ENCODE measurements at places on chromosomes 12 and 14. TPM values are rescaled to one million over a fixed set of nuclear protein-coding genes. Genes with fewer than 3 reads are reported as not detected.

- H3K4me1 ChIP-seq: no peaks in the 10 kb centered on the region
- no peak overlapping the region for H3K27ac ChIP-seq
- no peak overlapping the region for H3K4me3 ChIP-seq
- no peak for DNase-seq
- no peaks in the 10 kb centered on the region for H3K36me3 ChIP-seq
- H3K27me3 ChIP-seq: no peaks in the 10 kb centered on the region
These were observed 116.8 kb downstream of the CRADD start for GRCh38 chr12:93793983-93794382.

GRCh38 chr14:36768638-36769337, 107.1 kb downstream of the PAX9 start:
- no peaks in the 10 kb centered on the region for H3K4me1 ChIP-seq
- no peak overlapping the region for H3K4me3 ChIP-seq
- H3K27me3 ChIP-seq: no peaks in the 10 kb centered on the region
- DNase-seq: no peak
- H3K27ac ChIP-seq: no peak overlapping the region

DNA sequence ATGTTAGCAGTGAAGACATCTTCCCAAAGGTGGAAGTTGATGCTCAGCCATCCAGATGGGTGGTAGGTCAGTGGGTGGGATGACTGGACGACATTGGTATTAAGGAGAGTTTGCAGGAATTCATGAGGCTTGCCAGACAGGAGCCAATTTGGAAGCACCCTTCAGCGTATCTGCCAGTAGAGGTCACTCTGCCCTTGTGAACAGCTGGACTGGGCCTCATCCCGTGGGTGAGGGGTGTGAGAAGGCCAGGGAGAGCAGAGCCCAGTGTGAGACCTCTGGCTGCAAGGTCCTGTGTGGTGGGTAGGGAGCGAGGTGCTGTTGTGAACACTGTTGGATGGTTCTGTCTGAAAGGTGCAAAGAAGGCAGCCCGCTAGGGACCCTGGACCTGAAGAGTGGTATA, 37.7 kb downstream of the SLC5A8 start:
- H3K4me1 ChIP-seq: no peaks in the 10 kb centered on the region
- H3K27ac ChIP-seq: no peak overlapping the region
- no peak for DNase-seq
- H3K27me3 ChIP-seq: no peaks in the 10 kb centered on the region
- H3K36me3 ChIP-seq: no peaks in the 10 kb centered on the region

DNA sequence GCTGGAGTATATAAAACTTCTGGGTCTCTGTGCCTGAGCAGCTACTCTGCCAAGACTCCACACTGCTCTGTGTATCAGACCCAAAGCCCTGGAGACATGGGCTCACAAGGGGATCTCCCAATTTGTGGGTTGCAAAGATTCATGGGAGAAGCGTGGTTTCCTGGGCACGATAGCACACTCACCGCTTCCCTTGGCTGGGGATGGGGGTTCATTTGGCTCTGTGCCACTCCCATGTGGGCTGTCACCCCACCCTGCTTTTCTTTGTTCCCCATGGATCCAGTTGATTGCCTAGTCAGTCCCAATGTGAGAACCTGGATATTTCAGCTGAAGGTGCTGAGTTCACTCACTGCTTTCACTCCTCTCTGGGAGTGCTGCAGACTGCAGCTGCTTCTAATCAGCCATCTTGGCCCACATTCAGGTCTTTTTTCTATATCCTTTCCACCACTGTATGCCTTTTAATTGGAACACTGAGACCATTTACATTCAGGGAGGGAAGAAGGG, 40.0 kb upstream of the PCNX4 start:
- H3K4me3 ChIP-seq: no peak overlapping the region
- H3K27me3 ChIP-seq: no peaks in the 10 kb centered on the region
- no peak for DNase-seq
- H3K4me1 ChIP-seq: peaks cover 9% of the 10 kb centered on the region

GRCh38 chr12:56521209-56521589, 421 bp upstream of the RBMS2 start:
- no peaks in the 10 kb centered on the region for H3K27me3 ChIP-seq
- no peak for DNase-seq
- H3K27ac ChIP-seq: peak overlapping the region; percentile 48
- no peaks in the 10 kb centered on the region for H3K36me3 ChIP-seq
- peaks cover 11% of the 10 kb centered on the region for H3K4me1 ChIP-seq

DNA sequence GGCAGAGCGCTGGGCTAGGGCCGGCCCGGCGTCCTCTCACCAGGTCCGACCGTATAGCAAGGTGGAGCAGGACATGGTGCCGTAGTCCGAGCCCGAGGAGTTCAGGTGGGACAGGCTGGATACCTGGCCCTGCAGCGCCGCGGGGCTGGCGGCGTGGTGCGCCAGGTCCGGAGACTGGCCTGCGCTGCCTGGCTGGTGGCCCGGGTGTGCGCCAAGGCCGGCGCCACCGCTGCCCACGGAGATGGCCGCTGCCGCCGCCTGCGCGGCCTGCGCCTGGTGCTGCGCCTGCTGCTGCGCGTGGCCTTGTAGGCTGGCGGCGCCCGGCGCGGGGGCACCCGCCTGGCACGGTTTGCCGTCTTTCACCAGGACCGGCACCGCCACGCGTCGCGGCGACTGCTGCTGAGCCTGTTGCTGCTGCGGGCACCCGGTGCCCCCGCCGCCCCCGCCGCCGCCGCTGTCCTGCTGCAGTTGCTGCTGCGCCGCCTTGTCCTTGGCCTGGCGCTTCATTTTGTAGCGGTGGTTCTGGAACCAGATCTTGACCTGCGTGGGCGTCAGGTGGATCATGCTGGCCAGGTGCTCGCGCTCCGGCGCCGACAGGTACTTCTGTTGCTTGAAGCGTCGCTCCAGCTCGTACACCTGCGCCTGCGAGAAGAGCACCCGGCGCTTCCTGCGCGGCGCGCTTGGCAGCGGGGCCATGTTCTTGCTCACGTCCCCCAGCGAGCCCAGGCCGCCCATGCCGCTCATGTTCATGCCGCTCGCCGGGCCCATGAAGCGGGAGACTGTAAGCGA, 2.6 kb downstream of the NKX2-1 start:
- no peak overlapping the region for H3K27ac ChIP-seq
- H3K4me3 ChIP-seq: no peak overlapping the region
- no peaks in the 10 kb centered on the region for H3K4me1 ChIP-seq
- H3K36me3 ChIP-seq: no peaks in the 10 kb centered on the region

- H3K4me1 ChIP-seq: no peaks in the 10 kb centered on the region
- DNase-seq: no peak
- no peak overlapping the region for H3K4me3 ChIP-seq
- H3K36me3 ChIP-seq: no peaks in the 10 kb centered on the region
These were observed 95.1 kb downstream of the LLPH start for GRCh38 chr12:66035288-66035966.

GRCh38 chr12:65450625-65451024, 172.1 kb downstream of the MSRB3 start:
- no peak for DNase-seq
- H3K4me1 ChIP-seq: no peaks in the 10 kb centered on the region
- no peak overlapping the region for H3K27ac ChIP-seq
- no peaks in the 10 kb centered on the region for H3K36me3 ChIP-seq

DNA sequence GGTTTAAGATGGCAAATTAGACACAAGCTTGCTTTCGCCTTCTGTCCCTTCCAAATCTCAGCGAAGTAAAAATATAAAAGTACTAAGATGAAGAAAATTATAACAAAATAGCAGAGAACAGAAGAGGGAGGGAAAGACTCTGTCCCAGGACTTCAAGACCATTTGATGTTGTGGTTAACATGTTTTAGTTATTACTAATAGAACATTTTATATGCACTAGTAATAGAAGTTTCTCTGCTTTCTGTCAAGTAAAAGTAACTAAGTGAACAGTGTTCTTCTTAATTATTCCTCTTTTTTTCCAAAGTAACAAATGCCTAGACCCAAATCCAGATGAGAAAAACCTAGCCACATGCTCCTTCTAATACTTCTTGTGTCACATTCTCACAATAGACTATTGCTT, 85.1 kb upstream of the DAAM1 start:
- no peaks in the 10 kb centered on the region for H3K27me3 ChIP-seq
- no peak for DNase-seq
- no peaks in the 10 kb centered on the region for H3K4me1 ChIP-seq
- no peak overlapping the region for H3K4me3 ChIP-seq
- no peak overlapping the region for H3K27ac ChIP-seq
- no peaks in the 10 kb centered on the region for H3K36me3 ChIP-seq

GRCh38 chr12:77070800-77071449, 5.6 kb upstream of the E2F7 start:
- H3K27me3 ChIP-seq: no peaks in the 10 kb centered on the region
- H3K27ac ChIP-seq: no peak overlapping the region
- H3K4me1 ChIP-seq: peaks cover 2% of the 10 kb centered on the region
- H3K36me3 ChIP-seq: no peaks in the 10 kb centered on the region

DNA sequence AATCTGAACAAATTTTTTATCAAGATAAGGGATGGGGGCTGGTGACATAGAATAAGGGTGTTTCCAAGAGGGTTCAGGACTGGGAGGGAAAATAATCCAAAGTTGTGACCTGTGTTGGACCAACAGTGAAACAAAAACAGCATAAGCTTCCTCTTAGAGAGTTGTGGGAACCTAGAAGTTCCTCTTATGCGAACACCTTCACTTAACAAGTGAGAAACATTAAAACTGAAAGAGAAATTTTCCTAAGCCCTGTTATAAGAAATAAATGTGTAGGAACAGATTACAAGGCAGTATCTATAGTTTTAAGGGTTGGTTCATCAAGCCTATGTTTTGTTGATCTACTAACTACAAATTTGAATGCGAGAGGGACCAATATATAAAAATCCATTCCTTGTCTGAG, 58.4 kb downstream of the LLPH start:
- no peaks in the 10 kb centered on the region for H3K36me3 ChIP-seq
- DNase-seq: no peak
- H3K4me1 ChIP-seq: no peaks in the 10 kb centered on the region
- H3K4me3 ChIP-seq: no peak overlapping the region
- H3K27me3 ChIP-seq: no peaks in the 10 kb centered on the region

DNA sequence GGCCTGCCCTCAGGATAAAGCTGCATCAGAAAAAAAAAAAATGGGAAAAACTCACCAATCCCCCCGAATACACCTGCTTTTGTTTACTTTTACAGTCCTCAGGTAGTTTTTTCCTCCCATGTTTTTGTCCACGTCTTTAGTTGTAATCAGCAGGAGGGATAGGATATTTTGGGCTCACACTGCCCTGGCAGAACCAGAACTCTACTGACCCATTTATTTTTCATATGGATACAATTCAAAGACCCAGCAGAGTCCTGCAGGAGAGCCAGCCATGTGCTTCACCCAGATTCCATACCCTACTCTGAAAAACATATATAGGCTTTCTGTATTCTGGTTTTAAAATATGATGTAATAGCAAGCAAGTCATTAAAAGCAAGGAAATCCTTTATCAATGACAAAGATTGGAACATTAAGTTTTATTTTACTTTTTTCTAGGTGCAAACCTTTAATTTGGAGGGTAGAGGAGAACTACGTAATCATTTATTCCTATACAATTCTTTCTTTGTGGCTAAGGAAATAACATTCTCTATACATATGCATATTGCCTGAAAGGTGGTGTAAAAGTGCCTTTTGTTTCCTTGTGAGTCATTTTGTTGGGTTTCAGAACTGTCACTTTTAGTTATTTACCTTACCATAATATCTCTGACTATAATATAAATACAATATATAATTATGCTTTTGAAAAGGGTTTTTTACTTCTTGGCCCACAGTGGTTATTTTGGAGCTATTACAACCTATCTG, 19.1 kb downstream of the DACT1 start:
- no peak for DNase-seq
- no peaks in the 10 kb centered on the region for H3K4me1 ChIP-seq
- H3K36me3 ChIP-seq: no peaks in the 10 kb centered on the region
- H3K4me3 ChIP-seq: no peak overlapping the region

- no peaks in the 10 kb centered on the region for H3K27me3 ChIP-seq
- H3K27ac ChIP-seq: no peak overlapping the region
- peaks cover 10% of the 10 kb centered on the region for H3K4me1 ChIP-seq
- no peaks in the 10 kb centered on the region for H3K36me3 ChIP-seq
These were observed 225.2 kb downstream of the FUT8 start for GRCh38 chr14:65637780-65638179.

GRCh38 chr14:30842431-30842830, 31.9 kb upstream of the COCH start:
- no peak overlapping the region for H3K27ac ChIP-seq
- peaks cover 3% of the 10 kb centered on the region for H3K27me3 ChIP-seq
- H3K36me3 ChIP-seq: no peaks in the 10 kb centered on the region
- H3K4me1 ChIP-seq: no peaks in the 10 kb centered on the region
- DNase-seq: no peak

DNA sequence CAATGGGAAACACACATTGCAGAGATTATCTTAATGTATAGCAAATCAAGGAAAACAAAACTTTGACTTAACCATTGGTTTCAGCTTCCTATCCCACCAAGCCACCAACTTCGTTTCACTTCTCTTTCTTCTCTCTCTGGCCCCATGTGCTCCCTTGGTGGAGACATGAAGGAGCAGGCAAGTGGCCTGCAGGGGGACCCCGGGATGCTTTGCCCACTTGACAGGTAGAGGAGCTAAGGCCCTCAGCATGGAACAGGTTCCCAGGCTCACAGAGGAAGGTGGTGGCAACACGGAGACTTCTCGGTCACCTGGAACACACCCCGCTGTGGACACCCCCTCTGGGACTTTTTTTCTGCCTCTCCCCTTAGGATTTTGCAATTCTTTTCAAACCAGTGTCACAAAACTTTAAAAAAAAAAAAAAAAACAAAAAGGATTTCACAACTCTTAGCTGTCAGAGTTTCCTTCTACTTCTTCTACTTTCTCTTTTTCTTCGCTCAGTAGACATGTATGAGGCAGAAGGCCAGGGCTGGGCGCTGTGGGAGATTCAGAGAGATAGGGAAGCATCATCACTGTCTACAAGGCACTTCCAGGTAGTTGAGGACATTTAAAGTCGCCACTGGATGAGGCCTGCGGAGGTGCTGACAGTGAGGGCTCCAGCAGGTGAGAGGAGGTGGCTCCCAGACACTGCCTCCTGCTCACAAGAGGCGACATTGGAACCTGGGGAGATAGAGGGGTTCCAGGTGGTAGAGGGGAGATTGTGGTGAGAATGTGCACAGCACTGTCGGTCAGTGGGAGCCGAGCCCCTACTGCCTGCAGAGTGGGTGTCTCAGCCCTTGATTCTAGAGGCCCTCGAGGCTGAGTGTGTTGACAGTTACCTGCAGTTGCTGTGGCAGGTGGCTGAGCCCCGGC, 119.6 kb downstream of the GCH1 start:
- DNase-seq: peak; percentile 11
- H3K36me3 ChIP-seq: no peaks in the 10 kb centered on the region
- no peaks in the 10 kb centered on the region for H3K27me3 ChIP-seq
- peaks cover 8% of the 10 kb centered on the region for H3K4me1 ChIP-seq
- H3K4me3 ChIP-seq: no peak overlapping the region

The EIF4B gene
- 518 TPM for total RNA-seq

The MFAP5 gene
- not detected for total RNA-seq

The AKAP6 gene
- total RNA-seq: 0.21 TPM

The SPPL3 gene
- 31.5 TPM for total RNA-seq

The C12orf50 gene
- total RNA-seq: 0.18 TPM

The KRT82 gene
- total RNA-seq: not detected

The KLRG1 gene
- 165 TPM for total RNA-seq

The KRT77 gene
- not detected for total RNA-seq

The KRT3 gene
- total RNA-seq: not detected
